ENCODE measurements at places on chromosomes 5 and 9. TPM values are rescaled to one million over a fixed set of nuclear protein-coding genes. Genes with fewer than 3 reads are reported as not detected.

The FRMD3 gene
- 0.55 TPM for total RNA-seq

The F2RL2 gene
- total RNA-seq, result not detected

The ADGRD2 gene
- total RNA-seq, result 1.2 TPM

The SHOC1 gene
- not detected for total RNA-seq

The SLC34A1 gene
- not detected for total RNA-seq

The PLAC8L1 gene
- total RNA-seq, result 0.64 TPM

- DNase-seq, result no peak
These were observed 110.8 kb downstream of the LHX2 start for GRCh38 chr9:124122321-124122720.

DNA sequence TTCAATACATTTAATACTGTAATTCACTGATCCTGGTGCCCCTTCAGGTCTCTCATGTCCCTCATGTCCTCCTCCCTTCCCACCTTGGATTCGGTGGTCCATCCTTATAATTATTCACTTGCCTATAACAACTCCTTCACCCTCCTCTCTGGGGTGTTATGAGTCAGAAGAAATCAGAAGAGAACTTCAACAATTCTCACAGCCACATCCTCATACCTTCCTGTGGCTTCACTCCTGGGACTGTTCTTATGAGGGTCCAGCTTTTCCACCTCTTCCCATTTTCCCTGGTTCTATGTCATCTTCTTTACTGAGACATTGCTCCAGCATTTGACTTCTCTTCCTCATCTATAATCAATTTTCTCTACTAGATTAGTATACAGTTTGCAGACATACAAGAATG lies 406.1 kb downstream of the NR2F1-AS1 start:
- DNase-seq, result no peak

DNA sequence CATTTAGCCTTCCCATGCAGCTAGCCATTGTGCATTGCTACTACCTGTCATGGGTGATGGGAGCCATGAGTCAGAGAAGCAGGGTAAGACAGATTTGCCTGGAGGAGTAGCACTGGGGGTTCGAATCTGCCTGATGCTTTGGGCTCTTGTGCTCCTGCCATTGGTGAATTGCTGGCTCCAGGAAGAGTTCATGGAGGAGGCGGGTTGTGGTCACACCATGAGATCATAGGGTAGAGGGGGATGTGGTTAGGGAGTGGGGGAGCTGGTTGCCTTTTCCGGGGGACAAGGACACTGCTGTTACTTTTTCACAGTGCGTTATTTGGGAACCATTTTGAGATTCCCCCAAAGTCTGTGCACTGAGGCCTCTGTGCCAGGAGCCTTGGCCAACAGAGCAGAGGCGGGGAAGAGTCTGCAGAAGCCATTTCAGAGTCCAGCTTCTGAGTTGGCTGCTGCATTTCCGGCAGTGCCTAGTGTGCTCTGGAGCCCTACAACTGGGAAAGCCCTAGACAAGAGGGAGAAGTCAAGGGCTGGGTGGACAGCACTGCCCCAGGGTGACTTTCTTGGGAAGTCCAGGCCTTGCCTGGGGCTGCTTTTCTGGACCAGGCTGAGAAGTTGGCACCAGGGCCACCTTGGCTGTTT lies 6.2 kb downstream of the ANGPTL2 start:
- DNase-seq, result no peak

The SARDH gene
- 5.3 TPM for total RNA-seq

DNA sequence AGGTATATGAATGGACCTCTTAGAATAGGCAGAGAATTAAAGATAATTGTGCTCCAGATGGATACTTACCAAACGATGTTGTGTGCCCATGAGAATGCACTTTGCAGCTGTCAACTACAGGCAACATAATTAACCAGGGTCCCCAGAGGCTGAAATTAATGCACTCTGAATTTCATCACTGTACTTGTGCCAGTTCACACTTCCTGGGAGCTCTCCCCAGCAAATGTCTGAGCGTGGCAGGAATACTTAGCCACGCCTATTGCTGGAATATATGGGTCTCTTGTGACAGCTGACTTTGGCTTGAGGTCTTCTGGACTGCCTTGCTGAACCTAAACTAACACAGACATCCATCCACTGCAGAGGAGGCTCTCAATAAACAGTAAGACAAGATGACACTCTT lies 11.9 kb upstream of the C1QTNF2 start:
- DNase-seq, result no peak

The MEIKIN gene
- total RNA-seq, result not detected

- DNase-seq, result no peak
These were observed 402.1 kb downstream of the PRELID2 start for GRCh38 chr5:145433077-145433476.

The INIP gene
- 22.6 TPM for total RNA-seq

DNA sequence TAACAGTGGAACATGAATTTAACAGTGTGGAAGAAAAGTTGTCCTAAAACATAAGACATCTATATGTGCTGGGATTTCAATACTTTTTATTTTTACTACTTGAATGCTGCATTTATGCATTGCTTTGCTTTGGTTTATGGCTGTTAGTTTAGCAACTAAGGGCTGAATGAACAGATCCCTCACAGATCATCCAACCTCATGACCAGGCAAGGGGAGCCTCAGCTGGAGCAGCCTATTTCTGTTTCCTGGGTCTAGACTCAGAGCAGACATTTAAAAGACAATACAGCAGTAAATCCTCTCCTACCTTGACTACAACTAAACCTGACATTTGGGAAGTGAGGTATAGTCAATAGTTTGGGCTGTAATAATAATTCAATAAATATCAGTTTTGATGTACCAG lies 163.3 kb downstream of the AUH start:
- DNase-seq, result no peak
